ENCODE measurements at places on chromosomes 12 and 14. TPM values are rescaled to one million over a fixed set of nuclear protein-coding genes. Genes with fewer than 3 reads are reported as not detected.

FZD10 gene
- not detected for total RNA-seq

GRCh38 chr14:89899917-89900663 is 54.4 kb downstream of the EFCAB11 start:
- no peaks in the 10 kb centered on the region for H3K27me3 ChIP-seq
- DNase-seq: no peak
- H3K27ac ChIP-seq: no peak overlapping the region
- no peaks in the 10 kb centered on the region for H3K4me1 ChIP-seq

GRCh38 chr12:126648074-126648473 is 1582.8 kb downstream of the AACS start:
- H3K4me1 ChIP-seq: no peaks in the 10 kb centered on the region
- no peak overlapping the region for H3K4me3 ChIP-seq
- DNase-seq: no peak
- no peak overlapping the region for H3K27ac ChIP-seq
- H3K36me3 ChIP-seq: no peaks in the 10 kb centered on the region

GRCh38 chr12:21429994-21430393 is 7.5 kb upstream of the PYROXD1 start:
- DNase-seq: no peak
- no peaks in the 10 kb centered on the region for H3K4me1 ChIP-seq
- H3K36me3 ChIP-seq: no peaks in the 10 kb centered on the region
- no peak overlapping the region for H3K4me3 ChIP-seq
- no peaks in the 10 kb centered on the region for H3K27me3 ChIP-seq
- no peak overlapping the region for H3K27ac ChIP-seq

DNA sequence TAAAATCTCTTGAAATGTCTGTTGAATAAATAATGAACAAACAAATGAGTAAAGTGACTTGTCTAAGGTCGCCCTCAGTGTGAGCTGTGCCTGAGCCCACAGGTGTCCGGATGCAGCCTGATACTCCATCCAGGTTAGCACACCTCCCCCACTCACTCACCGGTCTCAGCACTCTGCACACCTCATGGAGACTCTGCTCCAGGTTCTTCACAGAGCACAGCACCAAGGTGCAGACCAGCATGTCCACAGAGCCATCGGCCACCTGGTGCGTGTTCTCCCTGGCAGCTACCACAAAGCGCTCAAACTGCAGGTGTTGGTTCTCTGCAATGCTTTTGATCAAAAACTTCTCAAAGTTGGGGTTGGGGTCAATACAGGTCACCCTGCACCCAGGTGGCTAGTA is 4.1 kb upstream of the KRT7 start:
- peaks cover 77% of the 10 kb centered on the region for H3K4me1 ChIP-seq
- no peaks in the 10 kb centered on the region for H3K27me3 ChIP-seq
- H3K36me3 ChIP-seq: no peaks in the 10 kb centered on the region
- peak overlapping the region; percentile 97 for H3K27ac ChIP-seq
- DNase-seq: no peak
